ENCODE measurements at places on chromosomes 12 and 14. TPM values are rescaled to one million over a fixed set of nuclear protein-coding genes. Genes with fewer than 3 reads are reported as not detected.

DNA sequence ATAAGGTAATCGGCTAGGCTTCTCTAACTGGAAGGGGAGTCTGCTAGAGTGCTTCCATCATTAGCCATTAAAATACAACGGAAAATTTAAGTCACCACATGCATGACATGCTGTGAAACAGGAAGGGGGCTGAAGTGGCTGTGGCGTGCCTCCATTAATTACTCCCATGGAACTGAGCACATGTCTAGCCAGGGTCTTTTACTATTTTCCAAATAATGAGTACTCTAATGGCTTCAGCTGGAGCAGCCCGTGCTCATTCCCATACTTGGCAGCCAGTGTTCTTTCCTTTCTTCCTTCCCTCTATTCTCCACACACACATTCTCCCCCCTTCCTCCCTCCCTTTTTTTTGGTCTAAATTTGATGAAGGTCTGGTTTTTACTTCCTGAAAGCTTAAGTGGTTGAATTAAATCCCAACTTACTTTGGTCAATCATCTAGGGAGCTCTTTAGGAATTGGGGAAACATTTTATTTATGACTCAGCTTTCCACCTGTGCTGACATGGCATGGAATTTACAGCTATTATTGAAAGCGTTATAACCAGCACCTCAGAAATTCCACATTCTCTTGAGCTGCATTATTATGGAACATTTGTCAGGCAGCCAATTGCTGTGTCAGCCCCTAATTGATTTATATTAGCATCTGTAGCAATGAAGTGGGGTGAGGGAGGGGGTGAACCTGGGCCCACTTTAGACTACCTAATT, 72.3 kb downstream of the LRIG3 start:
- H3K4me1 ChIP-seq, result no peaks in the 10 kb centered on the region

Gene SERPINA1
- 4.3 TPM for total RNA-seq

GRCh38 chr14:70663707-70664179, 22.0 kb downstream of the TTC9 start:
- peaks cover 69% of the 10 kb centered on the region for H3K4me1 ChIP-seq
- H3K36me3 ChIP-seq, result peaks cover 33% of the 10 kb centered on the region
- no peak overlapping the region for H3K4me3 ChIP-seq
- H3K27me3 ChIP-seq, result no peaks in the 10 kb centered on the region

GRCh38 chr12:72359416-72359815, 87.2 kb downstream of the TRHDE start:
- DNase-seq, result no peak
- H3K36me3 ChIP-seq, result no peaks in the 10 kb centered on the region
- no peaks in the 10 kb centered on the region for H3K4me1 ChIP-seq
- no peaks in the 10 kb centered on the region for H3K27me3 ChIP-seq
- no peak overlapping the region for H3K27ac ChIP-seq

Gene GALNT16
- total RNA-seq, result not detected

Gene ENDOU
- not detected for total RNA-seq

- no peak overlapping the region for H3K4me3 ChIP-seq
- H3K36me3 ChIP-seq, result no peaks in the 10 kb centered on the region
- no peak for DNase-seq
- no peaks in the 10 kb centered on the region for H3K4me1 ChIP-seq
- no peak overlapping the region for H3K27ac ChIP-seq
These were observed 96.6 kb downstream of the SCN8A start for GRCh38 chr12:51687614-51688013.

DNA sequence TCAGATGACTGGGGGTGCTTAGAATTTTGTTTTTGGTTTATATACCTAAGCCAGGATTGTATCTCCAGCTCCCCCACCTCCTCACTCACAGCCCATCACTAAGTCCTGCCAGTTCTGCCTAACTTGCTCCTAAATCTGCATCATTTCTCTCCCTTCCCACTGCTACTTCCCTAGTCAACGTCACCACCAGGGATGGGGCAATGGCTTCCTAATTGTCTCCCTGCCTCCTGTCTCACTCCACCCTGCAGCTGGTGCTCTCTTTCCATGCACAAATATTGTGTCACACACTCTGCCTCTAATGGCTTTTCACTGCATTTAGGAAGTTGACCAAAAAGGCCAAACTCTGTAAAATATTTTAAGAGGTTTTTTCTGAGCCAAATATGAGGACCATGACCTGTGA, 11.5 kb downstream of the OAS2 start:
- no peak overlapping the region for H3K4me3 ChIP-seq
- peaks cover 26% of the 10 kb centered on the region for H3K4me1 ChIP-seq
- H3K27ac ChIP-seq, result peak overlapping the region; percentile 22
- peaks cover 68% of the 10 kb centered on the region for H3K36me3 ChIP-seq
